ENCODE measurements at places on chromosomes 12 and 14. TPM values are rescaled to one million over a fixed set of nuclear protein-coding genes. Genes with fewer than 3 reads are reported as not detected.

Gene KRT3
- total RNA-seq, result not detected

Gene ADAM21
- total RNA-seq, result 1.2 TPM

Gene AICDA
- not detected for total RNA-seq

Gene KRT1
- total RNA-seq, result not detected

Gene DNAJC22
- 0.14 TPM for total RNA-seq

Gene TEX52
- total RNA-seq, result not detected

Gene GSG1
- not detected for total RNA-seq

Gene SLC5A8
- not detected for total RNA-seq

Gene TOMM20L
- not detected for total RNA-seq

Gene KRT6A
- 5,785 TPM for total RNA-seq

Gene CFAP251
- total RNA-seq, result 26.8 TPM

Gene ABHD12B
- total RNA-seq, result not detected

Gene TBX3
- total RNA-seq, result 16.0 TPM

Gene PZP
- total RNA-seq, result not detected

Gene MSI1
- total RNA-seq, result 0.67 TPM

Gene KCNH3
- under 0.01 TPM for total RNA-seq

Gene C12orf54
- total RNA-seq, result 1.5 TPM

Gene CD163
- not detected for total RNA-seq

Gene BCL11B
- total RNA-seq, result 8.3 TPM

Gene ATXN3
- total RNA-seq, result 28.2 TPM

Gene LRRIQ1
- 0.99 TPM for total RNA-seq

Gene ACAD10
- 19.4 TPM for total RNA-seq

Gene CLEC6A
- not detected for total RNA-seq

Gene NAV3
- 19.5 TPM for total RNA-seq

Gene TROAP
- 18.3 TPM for total RNA-seq

Gene KCNK13
- not detected for total RNA-seq

Gene NRDE2
- 15.2 TPM for total RNA-seq

Gene POTEM
- not detected for total RNA-seq

Gene NKX2-1
- total RNA-seq, result not detected

Gene TESPA1
- total RNA-seq, result not detected

Gene PLXNC1
- total RNA-seq, result 0.61 TPM

Gene LRIG3
- total RNA-seq, result 115 TPM

Measured in mammary epithelial cell (primary cell).